ENCODE measurements at places on chromosomes 13 and 19.

- no peak for DNase-seq
Observed at GRCh38 chr19:2729943-2730818, 9.0 kb upstream of the DIRAS1 start.

DNA sequence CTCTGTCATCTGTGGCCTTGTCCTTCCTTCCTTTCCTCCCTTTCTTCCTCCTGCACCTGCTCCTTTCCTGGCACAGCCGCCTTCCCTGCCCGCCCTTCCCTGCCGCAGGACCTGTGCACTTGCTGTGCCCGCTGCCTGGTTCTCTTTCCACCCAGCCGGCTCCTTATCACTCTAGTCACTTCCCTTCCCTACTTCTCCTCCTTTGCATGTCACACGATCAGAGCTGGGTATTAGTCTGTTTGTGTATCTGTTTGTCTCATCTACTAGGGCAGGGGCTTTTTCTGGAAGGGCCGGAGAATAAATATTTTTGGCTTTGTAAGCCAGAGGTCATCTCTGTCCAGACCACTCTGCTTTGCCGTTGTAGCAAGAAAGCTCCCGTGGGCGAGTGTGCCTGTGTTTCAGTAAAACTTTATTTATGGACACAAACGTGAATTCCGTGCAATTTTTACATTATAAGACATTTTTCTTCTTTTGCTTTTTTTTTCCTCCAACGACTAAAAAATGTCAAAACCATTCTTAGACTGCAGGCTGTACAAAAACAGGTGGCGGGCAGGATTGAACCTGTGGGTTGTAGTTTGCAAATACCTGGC lies 6.1 kb downstream of the KDM4B start:
- no peak for DNase-seq

- DNase-seq: no peak
Observed at GRCh38 chr19:808423-808775, 11.1 kb downstream of the PTBP1 start.

DNA sequence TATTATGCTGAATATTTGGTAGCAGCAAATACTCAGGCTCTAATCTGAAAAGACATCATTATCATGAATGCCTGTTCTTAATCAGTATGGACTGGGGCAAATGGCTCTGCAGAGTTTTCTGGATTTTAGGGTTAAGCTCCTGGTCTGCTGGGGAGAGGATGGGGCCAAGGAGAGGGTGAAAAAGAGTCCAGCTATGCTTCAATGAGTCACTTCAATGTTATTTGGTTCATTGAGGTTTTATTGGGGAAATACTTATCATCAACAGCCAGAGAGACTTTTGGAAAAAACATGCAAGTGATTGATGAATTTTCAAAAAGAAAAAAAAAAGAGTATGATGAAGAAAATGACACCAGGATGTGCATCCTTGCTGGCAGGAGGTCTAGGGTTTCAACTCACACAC lies 278.3 kb downstream of the UQCRFS1 start:
- no peak for DNase-seq

DNA sequence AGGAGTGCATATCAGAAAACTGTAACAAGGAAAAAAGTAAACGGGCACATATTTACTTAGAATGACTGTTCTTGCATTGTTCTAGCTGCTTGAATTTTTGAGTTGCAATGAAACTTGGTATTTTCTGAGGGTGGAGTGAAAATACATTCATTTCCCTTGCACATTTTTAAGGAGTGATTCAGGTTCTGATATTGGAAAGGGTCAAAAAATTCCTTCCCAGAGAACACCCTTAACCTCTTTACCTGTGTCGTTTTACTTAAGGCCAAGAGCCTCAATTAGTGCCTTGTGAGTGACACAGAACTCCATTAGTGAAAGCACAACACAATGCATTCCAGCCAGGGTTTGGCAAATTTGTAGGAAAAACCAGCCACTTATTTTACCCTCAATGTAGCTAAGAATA lies 2.3 kb downstream of the ITGBL1 start:
- DNase-seq: no peak

DNA sequence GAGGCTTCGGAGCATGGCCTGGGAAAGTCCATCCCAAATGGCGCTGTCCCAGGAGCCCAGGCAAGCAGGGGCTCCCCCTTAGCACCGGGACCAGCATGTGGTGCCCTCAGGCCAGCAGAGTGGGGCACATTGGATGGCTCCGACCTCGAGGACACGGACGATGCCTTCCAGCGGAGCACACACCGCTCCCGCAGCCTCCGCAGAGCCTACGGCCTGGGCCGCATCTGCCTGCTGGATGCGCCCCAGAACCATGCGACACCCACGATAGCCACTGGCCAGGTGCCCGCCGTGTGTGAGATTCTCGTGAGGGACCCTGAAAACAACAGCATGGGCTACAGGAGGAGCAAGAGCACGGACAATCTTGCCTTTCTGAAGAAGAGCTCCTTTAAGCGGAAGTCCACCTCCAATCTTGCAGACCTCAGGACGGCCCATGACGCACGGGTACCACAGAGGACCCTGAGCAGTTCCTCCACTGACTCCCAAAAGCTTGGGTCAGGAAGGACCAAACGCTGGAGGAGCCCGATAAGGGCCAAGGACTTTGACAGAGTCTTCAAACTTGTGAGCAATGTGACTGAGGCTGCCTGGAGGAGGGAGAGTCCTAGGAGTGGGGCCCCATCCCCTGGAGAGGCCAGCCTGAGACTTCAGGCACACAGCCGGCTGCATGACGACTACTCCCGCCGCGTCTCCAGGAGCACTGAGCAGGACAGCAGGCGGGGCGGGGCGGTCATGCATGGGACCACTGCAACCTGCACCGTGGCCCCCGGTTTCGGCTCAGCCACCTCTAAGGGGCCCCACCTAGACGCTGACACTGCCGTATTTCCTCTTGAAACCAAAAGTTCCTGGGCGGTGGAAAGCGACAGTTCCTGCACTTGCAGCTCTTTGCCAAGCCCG lies 63.1 kb downstream of the SPATA13 start:
- DNase-seq: no peak

DNA sequence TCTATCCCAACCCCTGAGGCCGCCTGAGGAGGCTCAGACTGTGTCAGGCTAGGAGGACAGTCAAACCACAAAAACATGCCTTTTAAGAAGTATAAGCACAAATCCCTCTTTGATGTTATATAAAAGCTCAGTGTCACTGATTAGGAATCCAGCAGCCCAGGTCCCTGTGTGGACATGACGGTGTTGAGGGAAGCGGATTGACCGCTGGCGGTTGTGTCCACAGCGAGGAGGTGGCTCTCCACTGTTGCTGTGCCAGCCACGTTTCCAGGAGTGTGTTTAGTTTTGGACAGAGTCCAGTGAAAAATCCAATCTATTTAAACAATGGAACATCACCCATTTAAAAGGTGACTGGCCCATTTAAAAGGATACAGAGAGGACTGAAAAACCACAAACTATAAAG lies 7.5 kb upstream of the GJA3 start:
- no peak for DNase-seq

GRCh38 chr19:51005248-51005647 lies 3.8 kb upstream of the KLK8 start:
- no peak for DNase-seq

DNA sequence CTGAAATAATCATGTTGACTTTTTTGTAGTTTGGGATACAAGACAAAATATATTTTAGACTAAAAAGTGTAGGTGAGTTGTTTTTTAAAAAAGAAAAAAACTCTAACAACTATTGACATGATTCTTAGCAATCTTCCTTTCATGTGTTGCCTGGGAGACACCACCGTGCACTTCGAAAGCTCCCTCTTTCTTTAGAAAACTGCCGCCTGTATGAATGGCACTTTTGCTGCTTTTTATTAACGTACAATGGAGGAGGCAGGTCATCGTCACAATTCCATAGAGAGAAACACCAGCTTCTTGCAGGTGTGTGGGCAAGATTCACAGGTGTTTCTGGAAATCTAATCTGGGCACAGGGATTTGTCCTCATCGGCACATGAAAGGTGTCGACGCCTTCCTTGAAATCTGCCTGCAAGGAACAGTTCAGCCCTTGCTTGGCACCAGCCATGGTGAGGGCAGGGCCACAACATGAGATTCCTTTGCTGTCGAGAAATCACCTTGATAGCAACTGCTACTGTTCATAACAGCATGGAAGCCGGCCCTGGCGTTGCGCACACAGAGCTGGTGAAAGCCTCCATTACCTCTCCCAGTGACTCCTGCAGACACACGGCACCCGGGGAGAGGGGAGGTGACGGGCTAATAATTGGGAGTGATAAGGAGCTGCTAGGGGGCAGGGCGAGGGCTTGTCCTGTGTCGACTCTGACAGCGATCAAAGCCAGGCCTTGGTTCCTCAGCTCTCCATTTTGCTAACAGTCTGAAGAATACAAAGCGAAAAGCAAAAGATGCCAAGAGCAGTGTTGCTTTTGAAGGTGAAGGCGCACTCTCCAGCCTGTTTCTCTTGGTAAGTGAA lies 66.5 kb downstream of the EFNB2 start:
- no peak for DNase-seq

GRCh38 chr19:1844513-1845124 lies 3.7 kb downstream of the REXO1 start:
- DNase-seq: no peak

- no peak for DNase-seq
Observed at GRCh38 chr13:93460005-93460404, 233.4 kb downstream of the GPC6 start.

DNA sequence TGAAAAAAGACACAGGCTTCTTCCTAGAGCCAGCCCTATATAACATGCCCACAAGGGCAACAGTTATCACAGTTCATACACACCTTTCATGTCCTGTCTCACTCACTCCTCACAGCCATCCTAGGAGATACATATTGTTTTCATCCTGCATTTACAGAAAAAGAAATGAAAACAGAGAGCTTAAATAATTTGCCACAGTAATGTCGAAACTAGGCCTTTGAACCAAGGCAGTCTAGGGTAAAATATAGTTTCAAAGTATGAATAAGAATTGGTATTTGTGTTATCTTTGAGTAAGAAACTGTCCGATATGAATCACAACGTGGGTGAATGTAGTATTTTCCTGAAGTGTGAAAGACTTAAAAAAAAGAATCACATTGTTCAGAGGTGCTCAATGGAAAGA lies 26.8 kb downstream of the CLDN10 start:
- no peak for DNase-seq

DNA sequence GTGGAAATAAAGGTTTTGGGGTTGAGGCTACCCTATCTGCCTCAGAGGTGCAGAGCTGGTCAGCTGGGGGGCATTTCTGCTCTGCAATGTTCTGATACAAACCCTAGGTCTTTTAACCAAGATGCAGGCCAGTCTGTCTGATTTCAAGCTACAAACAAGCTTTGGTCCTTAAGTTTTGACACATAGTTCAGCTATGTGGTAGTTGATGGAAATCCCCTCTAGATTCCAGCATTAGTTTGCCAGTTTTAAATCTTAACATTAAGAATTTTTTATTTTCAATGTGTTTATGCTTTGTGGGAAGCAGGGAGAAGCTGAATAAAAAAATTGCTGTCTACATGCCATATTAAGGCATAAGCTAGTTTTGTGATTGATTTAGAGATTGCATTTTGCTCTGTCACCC lies 225.7 kb downstream of the LMO7 start:
- DNase-seq: no peak

DNA sequence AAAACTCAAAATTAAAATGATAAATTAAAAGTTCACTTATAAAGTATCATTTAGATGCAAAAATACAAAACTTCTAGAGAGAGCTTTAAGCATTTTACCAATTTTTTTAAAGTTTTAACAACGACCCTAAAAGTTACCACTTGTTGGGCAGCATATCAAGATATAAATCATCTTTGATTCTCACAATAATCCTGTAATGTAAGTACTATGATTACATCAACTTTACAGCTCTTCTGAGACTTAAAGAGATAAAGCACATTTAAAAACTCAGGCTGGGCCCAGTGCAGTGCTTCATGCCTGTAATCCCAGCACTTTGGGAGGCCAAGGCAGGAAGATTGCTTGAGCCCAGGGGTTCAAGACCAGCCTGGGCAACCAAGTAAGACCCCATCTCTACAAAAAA lies 202.7 kb upstream of the GPC6 start:
- DNase-seq: no peak
